Stimulated activated CD8-positive, alpha-beta memory T cell treated with anti-CD3 and anti-CD28 coated beads, Interleukin-12 subunit alpha, Interleukin-12 subunit beta, amount 100 ng/mL, for 4 hours (primary cell): ENCODE measurements at places on chromosomes 11 and 22.

DNA sequence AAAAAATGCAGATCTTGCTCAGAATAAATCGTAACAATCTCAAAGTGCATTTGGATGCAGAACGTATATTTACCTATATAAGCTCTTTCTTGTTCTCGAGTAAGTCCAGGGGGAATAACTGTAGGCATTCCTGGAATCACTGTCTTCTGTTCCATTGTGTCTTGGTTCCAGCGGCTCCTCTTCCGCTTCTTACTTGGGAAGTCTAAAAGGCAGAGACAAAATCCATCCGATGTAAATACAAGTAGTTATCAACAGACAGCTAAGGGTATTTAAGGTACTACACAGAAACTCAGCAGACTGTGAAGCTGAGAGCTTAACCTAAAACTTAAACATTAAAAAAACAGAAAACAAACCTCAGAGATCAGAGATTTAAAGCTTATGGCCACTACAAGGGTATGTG, 1.9 kb downstream of the SF1 start:
- no peak for DNase-seq

GRCh38 chr11:11537871-11538270, 83.9 kb downstream of the GALNT18 start:
- DNase-seq = no peak

DNA sequence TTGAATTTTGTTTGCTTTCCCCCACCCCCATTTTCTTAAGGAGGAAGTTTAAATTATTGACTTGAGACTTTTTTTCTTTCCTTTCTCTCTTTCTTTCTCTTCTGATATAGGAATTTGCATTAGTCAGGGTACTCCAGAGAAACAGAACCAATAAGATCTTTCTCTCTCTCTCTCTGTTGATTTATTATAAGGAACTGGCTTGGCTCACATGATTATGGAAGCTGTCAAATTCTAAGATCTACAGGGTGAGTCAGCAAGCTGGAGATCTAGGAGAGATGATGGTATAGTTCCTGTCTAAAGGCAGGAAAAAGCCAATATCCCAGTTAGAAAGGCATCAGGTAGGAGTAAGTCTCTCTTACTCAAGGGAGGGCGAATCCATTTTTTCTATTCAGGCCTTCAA, 64.0 kb downstream of the CCDC81 start:
- no peak for DNase-seq

DNA sequence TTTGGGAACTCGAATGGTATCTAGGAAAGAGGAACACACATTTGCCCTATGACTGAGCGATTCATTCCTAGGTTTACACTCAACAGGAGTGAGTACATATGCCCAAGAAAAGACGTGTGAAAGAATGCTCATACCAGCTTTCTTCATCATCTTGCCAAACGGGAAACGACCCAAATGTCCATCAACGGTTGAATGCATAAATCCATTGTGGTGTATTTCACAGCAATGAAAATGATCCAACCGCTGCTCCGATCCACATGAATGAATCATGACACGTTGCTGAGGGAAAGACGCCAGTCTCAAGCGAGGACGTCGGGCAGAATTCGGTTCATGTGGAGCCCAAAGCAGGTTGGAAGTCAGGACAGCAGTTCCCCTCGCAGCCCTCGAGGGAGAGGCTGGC, 71.5 kb downstream of the CYTH4 start:
- DNase-seq = no peak

GRCh38 chr11:75547617-75548058, 14.4 kb upstream of the SERPINH1 start:
- no peak for DNase-seq

DNA sequence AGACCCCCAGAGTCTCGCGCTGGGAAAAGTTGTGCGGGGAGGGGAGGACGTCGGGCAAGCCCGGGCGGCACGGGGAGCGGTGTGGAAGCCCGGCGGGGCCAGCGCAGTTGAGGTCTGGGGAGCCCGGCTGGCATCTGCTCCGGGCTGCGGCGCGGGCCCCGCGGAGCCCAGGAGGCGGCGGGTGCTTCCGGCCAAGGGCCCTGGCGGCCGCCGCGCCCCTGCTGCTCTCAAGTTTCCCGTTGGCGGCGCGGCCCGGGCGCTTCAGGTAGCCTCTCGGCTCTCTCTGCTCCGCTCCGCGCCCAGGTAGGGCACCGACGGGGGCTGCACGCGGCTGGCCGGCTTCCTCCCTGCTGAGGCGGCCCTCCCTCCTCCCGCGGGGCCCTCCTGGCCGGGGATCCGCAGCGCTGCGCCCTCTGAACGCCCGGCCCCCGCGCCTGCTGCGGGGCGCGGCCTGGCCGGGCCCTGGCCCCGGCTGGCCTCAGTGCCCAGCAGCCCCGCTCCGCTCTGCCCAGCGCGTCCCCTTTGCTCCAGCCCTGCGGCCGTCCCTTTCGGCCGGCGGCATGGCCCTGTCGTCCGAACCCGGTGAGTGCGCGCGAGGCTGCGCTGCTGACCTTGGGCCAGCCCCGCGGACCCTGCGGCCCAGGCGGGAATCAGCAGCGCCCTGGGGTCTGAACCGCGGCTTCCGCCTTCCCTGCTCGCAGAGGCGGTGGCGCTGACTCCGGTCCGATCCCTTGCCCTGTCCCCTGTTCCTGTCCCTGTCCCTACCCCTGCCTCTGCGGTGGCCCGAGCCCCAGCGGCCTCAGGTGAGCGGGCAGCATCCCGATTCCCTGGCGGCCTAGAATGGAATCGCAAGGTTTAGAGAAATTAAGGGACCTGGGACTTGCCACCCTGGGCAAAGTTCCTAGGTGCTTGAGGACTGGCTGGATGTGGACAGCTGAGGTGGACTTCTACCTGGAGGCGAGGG, 4.3 kb upstream of the AMPD3 start:
- no peak for DNase-seq

GRCh38 chr11:121446752-121447156, 5.4 kb upstream of the SORL1 start:
- no peak for DNase-seq

GRCh38 chr11:46597609-46598219, 3.9 kb upstream of the AMBRA1 start:
- no peak for DNase-seq

DNA sequence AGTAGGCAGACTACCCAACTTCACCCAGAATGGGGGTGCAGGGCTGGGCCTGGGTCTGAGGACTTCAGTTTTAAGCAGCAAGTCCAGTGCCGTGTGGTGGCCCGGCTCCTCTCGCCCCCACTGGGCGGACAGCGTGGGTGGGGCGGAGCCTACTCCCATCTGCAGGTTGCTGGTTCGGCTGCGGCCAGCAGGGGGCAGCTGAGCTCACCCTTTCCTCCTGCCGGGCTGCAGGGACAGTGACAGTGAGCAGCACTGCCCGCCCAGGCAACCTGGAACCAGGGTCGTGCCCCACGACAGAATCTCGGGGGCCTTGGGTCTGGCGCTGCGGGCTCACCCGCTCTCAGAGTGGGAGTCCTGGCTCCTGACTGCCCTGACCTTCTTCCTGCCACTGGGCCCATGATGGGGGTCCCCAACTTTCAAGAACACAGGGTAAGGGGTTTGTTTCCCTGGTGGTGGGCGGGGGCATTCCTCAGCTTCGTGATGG, 6.2 kb upstream of the NEAT1 start:
- DNase-seq = peak; percentile 84

DNA sequence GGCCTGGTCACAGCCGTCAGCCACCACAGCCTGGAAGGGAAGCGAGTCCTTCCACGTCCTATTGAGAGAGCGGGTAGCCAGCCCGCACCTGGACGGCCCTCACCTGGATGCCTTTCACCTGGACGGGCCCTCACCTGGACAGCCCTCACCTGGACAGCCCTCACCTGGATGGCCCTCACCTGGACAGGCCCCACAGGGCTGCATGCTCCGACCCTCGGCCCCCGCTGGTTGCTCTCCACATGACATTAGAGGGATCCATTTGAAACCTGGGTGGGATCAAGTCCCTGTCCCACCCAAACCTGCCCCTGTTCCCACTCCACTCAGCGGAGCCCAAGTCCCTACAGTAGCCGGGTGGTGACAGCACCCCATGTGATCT, 3.7 kb downstream of the C1QTNF6 start:
- DNase-seq = no peak

- no peak for DNase-seq
Measured at GRCh38 chr22:20433686-20434241, 3.9 kb downstream of the SCARF2 start.

GRCh38 chr22:50015451-50016307, 3.1 kb upstream of the IL17REL start:
- no peak for DNase-seq

DNA sequence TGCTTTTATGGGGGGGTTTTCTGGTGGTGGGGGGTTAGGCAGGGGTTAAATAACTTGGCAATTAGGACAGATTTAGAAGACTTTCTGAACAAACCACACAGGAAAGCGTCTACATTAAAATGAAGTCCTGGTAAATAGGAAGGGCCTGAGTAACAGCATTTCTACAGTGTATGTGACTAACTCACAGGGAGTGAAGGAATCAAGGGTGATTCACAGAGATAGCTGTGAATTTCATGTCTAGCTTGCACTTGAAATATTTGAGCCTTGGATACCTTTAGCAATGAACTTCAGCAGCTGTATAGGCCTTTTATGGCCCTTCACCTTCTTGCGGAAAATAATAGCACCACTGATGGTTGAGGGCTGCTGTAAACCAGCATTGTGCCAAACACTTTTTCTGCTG, 26.1 kb upstream of the LDHA start:
- DNase-seq = no peak

GRCh38 chr11:32216749-32217148, 125.9 kb downstream of the RCN1 start:
- DNase-seq = no peak

DNA sequence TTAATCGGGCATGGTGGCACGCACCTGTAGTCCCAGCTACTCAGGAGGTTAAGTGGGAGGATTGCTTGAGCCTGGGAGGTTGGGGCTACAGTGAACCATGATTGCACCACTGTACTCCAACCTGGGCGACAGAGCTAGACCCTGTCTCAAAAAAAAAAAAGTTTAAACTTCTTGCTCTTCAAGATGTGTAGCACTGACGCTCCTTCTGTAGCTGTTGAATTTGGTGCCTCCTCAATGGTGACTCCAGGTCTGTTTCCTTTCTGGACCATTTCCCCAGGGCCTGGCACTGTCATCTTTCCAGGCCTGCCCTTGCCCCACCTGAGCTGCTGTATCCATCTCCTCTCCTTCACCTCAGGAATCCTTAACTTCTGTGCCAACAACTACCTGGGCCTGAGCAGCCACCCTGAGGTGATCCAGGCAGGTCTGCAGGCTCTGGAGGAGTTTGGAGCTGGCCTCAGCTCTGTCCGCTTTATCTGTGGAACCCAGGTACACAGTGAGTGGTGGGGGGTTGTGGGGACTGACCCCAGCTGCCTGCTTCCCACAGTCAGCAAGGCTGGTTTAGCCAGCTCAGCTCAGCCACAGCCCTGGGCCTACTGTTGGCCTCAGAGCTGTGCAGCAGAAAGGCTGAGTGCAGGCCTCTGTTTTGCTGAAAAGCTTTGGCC, 2.1 kb downstream of the GCAT start:
- no peak for DNase-seq

DNA sequence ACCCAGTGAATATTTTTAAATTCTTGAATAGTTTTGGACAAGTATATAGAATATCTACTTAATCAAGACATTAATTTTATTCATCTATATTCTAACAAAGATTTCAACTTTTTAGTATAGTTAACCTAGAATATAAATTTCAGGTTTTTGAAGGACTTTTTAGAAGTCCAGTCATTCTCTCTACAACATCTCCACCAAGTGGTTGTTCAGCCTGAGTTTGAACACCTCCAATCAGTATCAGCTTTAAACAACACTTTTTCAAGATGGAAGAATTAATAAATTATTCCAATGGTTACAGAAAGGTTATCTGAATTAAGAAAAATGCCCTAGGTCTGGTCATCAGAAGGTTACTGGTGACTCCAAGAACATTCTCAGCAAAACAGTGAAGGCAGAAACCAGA, 31.8 kb downstream of the EIF3M start:
- no peak for DNase-seq

DNA sequence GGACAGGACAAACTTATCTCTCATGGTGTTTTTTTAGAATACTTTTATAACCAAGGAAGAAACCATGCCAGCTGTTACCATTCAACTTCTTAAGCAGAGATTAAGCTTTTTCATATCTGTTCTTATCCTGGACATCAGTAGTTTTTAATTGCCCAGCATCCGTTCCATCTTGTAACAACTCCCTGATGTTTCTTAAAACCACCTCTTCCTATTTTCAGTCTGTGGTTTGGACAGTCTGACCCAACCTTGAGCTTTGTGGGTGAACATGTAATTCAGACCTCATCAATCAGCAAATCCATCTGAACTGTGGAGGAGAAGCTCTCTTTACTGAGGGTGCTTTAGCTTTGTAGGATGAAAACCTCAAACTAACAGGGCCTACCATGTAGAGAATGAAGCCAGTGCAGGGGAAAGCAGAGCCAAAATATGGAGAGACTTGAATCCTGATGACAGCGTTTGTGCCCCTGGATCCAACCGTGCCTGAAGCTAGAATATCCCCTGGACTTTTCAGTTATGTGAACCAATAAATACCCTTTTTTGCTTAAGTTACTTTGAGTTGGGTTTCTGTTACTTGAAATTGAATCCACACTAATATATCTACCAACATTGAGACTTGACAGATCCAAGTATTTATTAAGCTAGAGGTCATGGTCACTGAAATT, 9.4 kb downstream of the TUG1 start:
- DNase-seq = no peak

GRCh38 chr22:41532908-41533825, 11.1 kb downstream of the POLR3H start:
- peak; percentile 35 for DNase-seq

DNA sequence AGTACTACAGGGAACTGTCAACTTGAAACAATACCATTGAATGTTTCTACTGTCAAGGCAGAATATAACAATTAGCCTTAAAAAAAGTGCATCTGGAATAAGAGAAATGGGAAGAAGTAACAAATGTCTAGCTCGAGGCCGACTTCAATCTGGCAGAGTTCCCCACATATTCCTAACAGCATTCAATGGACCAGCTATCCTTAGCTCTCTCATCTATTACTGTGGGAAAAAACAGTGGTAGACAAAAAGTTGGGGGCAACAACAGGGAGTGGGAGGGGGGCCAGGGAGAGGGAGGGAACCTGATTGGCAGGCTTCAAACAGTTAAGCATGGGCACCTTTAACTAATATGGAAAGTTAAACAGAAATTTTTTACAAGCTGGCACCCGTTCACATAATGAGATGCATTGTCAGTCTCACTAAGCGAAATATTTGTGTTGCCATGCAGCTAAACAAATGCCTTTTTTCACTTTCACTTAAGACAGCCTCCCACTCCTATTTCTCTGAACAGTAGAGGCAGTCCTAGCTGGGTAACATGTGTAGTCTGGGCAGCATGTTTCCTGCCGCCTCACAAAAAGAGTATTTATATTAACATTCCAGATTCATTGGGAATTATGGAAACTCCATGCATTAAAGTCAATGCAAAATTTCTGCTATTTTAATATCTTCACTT, 62.2 kb upstream of the SOX6 start:
- DNase-seq = no peak
